ENCODE measurements at places on chromosomes 5 and 9.
A peak's percentile ranks its signal among the peaks of the same experiment; 100 is the strongest.

DNA sequence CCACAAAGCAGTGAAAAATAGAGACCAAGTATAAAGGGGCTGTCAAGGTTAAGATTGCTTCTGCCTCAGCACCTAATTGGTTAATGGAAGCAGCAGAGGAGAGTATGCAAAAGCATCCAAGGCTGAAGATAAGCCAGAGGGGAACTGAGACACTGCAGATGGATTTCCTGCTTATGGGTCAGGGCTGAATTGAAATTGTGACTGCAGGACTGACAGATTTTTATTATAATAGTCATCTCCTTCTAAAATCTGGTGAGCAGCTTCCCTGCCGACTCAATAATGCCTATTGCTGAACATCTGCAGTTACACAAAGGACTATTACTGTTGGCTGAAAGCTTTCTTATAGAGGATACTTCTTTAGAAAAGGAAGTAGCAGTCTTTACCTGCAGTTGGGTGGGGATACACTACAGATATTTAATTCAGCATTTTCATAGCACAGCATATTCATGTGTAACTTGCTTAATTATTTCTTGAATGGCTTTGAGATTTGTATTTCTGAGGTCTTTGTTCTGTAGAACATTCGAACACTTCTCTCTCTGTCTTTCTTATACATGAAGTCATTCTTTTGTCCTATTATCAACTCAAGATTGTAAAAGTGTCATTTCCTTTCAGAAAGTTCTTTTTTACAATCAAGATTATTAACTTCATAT, 363.0 kb upstream of the RIOK2 start:
- no peak for DNase-seq

- DNase-seq = no peak
Observed at GRCh38 chr5:78221964-78222451, 72.5 kb downstream of the AP3B1 start.

DNA sequence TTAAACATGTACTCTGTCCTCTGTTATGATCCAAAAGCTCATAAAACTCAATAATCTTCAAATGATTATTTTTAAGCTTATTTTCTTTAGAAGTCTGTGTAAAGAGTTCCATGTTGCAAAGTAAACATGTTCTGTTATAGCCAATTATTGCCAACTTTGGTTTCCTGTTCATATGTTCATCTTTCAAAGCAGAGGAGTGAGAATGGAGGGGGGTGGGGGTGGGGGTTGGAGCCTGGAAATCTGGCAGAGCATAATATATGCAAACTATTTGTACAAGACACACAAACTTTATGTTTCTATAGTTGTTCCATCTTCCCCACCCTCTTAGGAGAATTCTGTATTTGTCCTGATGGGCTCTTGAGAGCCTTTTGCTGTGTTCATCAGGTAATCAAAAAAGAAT, 135.0 kb downstream of the STARD4 start:
- no peak for DNase-seq

GRCh38 chr5:22938362-22938761, 85.2 kb upstream of the CDH12 start:
- DNase-seq = no peak

GRCh38 chr9:134627417-134628353, 13.9 kb upstream of the COL5A1 start:
- DNase-seq = no peak

GRCh38 chr5:126499853-126500342, 76.7 kb downstream of the GRAMD2B start:
- DNase-seq = peak; percentile 86

Measured in NCI-H748 treated with DMSO at 0.1 percent for 48 hours (cell line).